Naive thymus-derived CD4-positive, alpha-beta T cell (primary cell): ENCODE measurements at places on chromosomes 6 and 20.

DNA sequence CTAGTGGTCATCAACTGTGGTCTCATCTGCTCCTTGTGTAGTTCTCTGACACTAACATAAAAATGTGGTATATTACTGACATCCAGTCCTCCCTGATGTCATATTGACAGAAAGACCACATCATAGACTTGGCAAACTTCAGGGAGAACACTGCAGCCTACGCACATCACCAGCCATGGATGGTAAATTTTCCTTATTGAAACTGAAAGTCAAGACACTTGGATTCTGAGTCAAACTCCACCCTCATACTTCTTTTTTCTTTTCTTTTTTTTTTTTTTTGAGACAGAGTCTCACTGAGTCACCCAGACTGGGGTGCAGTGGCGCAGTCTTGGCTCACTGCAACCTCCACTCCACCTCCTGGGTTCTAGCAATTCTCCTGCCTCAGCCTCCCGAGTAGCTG, 25.4 kb downstream of the NDRG3 start:
- no peak for DNase-seq

DNA sequence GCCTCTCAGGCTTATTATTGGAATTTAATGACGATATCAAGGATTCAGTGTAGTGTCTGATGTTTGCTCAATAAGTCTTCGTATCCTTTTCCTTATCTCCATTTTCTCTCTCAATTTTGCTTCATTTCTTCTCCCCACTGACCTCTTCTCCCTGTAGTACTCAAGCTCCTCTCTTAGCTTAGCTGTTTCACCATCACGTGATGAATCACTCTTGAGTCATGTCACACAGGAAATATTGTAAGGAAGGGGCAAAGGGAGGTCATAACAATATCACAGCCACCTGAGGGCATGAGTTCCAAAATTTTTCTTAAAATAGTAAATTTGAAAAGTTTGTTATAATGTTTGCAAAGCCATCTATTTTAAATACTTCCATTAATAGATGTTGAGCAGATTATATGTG, 392.2 kb upstream of the MARCKS start:
- no peak for DNase-seq

GRCh38 chr6:136011475-136011874, 160.0 kb downstream of the PDE7B start:
- DNase-seq, result no peak

DNA sequence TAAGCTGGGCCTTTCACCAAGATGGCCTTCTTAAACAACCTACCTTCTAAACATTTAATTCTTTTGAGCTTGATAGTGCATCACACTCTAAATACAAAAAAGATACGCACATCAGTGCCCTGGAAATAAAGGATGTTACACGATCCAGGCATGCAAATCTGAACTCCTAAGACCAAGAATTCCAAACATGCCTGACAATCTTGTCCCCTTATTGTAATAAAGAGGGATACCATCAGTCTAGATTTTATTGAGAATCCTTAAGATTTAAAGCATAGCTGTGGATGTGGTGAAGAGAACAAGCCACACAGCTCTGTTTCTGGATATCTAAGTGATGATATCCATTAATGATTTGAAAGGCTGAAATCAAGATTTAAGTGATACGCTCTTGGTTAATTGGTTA, 13.0 kb downstream of the ZNF451 start:
- no peak for DNase-seq

DNA sequence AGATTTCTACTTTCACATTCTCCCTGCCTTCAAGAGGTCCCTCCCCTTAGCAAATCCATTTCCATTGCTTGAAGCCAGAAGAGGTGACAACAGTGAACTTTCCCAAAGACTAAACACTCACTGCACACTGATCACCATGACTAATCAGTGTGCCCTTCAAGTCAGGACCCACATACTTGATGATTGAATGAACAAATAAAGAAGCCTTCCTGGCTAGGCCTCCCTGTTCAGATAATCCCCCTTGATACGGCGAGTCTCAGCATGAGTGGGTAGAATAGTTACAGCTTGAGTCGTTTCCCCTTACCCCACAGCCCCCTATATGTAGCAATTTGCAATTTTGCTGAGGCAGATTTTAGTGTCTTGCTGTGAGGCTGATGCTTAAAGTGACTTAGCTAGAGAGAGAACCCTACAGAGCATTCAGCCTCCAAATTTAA, 102.2 kb downstream of the UNC5CL start:
- DNase-seq, result no peak

DNA sequence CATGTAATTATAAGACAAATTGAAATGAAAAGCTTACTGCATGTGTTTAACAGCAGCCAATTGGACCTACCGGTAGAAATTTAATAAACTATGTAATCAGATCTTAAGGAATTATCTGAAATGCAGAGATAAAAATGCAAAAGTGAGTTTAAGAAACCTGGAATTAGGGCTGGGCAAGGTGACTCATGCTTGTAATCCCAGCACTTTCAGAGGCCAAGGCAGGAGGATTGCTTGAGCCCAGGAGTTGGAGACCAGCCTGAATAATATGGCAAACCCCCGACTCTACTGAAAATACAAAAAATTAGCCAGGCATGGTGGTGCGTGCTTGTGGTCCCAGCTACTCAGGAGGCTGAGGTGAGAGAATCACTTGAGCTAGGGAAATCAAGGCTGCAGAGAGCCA, 74.1 kb downstream of the HFE start:
- no peak for DNase-seq

DNA sequence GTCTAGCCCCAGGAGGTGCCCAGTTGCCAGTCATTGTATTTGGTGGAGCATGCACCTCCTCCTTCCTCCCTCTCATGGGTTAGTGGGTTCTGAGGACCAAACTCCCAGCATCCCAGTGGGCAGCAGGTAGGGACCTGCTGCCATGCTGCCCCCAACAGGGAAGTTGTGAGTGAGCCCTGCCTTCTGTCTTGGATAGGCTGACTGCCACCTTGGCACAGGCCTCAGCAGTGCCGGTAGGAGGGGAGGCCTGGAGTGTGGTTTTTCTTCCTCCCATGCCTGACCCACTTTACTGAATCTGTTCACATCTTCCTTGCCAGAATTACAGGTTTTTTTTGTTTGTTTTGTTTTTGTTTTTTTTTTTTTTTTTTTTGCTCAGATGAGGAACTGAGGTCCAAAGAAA, 24.5 kb downstream of the PLCG1 start:
- DNase-seq, result no peak

GRCh38 chr20:62439218-62439617, 11.9 kb upstream of the RBBP8NL start:
- DNase-seq, result no peak

DNA sequence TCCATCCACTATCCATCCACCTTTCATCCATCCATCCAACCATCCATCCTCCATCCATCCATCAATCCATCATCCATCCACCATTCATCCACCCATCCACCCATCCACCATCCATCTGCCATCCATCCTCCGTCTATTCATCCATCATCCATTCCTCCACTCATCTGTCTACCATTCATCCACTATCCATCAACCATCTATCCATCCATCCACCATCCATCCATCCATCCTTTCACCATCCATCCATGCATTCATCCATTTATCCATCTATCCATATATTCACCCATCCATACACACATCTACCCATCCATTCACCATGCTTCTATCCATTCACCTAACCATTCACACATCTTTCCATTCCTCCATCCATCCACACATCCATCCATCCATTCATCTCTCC, 207.0 kb upstream of the CDH4 start:
- DNase-seq, result no peak

GRCh38 chr20:61805781-61806180, 259.9 kb downstream of the TAF4 start:
- DNase-seq, result no peak

GRCh38 chr6:154579046-154579445, 68.6 kb upstream of the CNKSR3 start:
- DNase-seq, result no peak

DNA sequence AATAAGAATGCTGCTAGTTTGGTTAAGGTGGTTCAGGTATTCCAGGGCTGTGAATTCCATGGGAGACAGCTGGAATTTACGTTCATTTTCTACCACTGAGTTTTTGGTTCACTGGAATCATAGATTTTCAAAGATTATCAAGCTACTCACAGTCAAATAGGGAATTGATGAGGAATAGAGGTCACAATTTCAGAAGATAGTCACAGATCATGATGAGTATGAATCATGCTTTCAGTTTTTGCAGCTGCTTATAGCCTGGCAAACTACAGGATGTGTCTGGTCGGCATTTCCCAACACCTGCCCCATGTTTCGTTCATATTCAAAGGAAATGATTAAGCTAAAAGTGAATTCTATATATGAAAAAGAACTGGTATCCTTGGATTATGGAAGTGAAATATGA, 58.7 kb downstream of the BCKDHB start:
- DNase-seq, result no peak

DNA sequence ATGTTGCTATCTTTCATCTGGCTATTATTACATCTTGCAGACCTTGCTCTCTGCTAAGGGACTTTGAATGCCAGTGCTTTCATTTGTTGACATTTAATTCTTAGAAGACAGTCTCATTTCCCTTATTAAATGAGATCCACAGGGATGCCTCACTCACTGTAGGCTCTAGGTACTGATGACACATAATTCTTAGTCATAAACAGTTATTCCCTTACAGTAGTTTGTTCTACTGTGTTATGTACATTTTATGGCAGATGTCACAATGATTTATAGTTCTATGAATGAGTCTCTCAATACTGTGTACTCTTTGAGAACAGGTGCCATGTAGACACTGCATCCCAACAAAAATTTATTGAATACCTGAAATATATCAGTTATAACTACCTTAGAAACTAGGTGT, 70.3 kb downstream of the FAM83B start:
- DNase-seq, result no peak

- no peak for DNase-seq
These were observed 20.4 kb upstream of the MEP1A start for GRCh38 chr6:46772762-46773161.

- no peak for DNase-seq
These were observed 48.2 kb upstream of the RALY start for GRCh38 chr20:33945391-33946081.

GRCh38 chr20:63791497-63792156, 39.4 kb downstream of the ZBTB46 start:
- no peak for DNase-seq

DNA sequence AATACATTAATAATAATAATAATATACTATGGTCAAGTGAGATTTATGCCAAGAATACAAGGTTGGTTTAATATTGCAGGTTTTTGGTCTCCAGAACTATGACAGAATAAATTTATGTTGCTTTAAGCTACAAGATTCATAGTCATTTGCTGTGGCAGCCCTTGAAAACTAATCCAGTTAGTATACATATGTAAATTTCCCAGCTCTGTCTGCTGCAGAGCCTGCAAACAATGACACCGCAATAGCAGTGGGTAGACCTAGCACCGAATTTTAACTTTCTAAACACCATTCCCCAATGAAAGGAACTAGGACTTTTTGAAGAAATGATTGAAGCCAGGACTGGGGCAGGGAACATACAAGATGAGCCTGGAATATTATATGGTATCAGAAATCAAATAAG, 647.7 kb upstream of the NRSN1 start:
- no peak for DNase-seq

- DNase-seq, result no peak
These were observed 216.6 kb upstream of the UFL1 start for GRCh38 chr6:96304997-96305396.

DNA sequence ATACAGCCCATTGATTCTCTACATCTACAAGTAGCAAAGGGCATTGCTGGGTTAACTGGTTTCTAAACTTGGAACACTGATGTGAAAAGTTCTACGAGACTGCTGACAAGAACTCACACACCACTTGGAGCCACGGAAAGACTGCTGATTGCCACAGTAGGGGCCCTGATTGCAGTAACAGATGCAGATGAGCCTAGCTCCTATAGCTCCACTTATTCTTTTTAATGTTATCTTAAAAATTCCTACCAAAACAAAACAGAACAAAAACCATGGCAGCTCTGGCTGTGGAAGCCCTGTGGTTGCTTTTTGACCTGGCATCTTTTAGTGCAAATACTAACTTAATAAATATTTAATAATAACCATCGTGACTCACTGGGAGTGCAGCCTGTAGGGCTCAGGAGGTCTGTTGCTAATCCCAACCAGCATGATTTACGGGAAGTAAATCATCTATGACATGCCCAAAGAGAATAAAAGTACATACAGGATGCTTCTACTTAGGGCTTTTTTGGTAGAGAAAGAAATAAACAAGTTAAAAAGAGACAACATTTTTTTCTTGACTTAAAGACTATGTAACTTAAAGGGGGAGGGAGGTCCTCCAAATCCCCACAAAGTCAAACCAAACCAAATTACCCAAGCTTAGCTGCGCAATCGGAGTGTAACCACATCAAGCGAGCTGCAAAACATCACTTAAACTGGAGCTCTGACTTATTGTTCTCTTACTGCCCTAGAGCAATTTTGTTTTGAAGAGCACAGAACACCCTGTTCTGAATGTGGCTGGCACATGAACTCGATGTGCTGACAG, 87.2 kb downstream of the FKBP5 start:
- peak; percentile 88 for DNase-seq

GRCh38 chr20:62897666-62898065, 28.6 kb downstream of the DIDO1 start:
- DNase-seq, result no peak

- DNase-seq, result no peak
These were observed 70.5 kb downstream of the CNKSR3 start for GRCh38 chr6:154440022-154440421.

DNA sequence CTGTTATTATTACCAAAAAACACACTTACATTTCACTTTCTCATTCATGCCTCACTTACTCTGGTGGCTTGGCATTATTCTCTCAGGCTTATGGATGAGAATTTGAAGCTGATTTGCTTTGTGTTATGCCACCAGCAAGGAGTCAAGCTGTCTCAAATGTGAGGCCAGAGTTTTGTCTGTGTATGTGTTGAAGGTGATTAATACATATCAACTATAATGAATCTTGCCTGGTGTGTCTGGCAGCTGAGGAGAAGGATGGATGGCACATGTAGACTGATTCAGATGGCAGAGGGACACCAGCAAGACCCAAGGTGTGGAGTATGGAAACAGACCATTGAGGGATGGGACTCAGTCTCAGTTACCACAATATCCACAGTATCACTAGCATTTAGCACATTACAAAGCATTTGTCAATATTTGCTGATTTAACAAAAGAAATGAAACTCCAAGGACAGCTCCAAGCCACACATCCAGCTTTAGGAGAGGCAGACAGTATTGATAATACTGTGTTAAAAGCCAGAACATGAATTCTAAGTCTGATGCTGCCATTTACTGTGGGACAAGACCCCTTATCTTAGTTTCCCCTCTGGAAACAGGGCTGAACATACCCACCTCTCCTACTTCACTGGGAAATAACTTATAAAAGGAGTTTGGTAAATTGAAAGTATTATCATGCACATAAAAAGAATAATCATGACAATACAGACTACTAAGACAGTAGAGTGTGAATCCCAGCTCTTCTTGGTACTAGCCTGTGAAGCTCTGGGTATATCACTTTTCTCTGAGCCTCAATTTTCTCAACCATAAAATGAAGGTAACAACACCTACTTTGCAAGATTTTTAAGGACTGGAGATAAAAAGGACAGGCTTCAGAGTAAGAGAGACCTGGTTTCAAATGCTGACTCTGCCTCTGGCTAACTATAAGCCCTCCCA, 11.2 kb downstream of the BCL2L1 start:
- DNase-seq, result no peak

GRCh38 chr20:59105581-59105980, 58.0 kb upstream of the ZNF831 start:
- no peak for DNase-seq
